ENCODE measurements at places on chromosomes 16 and 17.

- no peak for DNase-seq
Observed at GRCh38 chr17:30188211-30188939, 47.1 kb downstream of the SLC6A4 start.

- peak; percentile 81 for DNase-seq
Observed at GRCh38 chr17:43907425-43907981, at the start of gene MPP2. Gene MPP2 (minus strand): TSS chr17:43907536. CDS start chr17:43904460, 3,076 bp downstream.

DNA sequence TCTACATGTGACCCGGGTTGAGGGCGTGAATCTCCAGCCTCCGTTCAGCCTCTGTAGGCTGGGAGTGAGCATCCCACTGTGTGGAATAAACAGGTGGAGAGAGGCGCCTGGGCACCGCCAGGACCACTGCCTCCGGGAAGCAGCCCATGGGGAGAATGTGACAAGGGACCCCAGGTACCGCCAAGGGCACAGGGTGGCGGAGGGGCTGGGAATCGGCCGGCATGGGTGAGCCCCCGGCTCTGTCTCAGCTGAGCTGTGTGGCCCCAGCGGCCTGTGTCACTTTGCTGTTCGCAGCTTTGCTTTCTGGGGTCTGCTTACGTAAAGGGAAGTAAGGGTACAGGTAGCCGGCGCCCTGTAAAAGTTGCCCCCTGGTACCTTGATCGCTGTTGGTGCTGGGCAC is 11.5 kb downstream of the GSE1 start:
- no peak for DNase-seq

GRCh38 chr17:12398441-12399051 is 267.1 kb upstream of the MYOCD start:
- no peak for DNase-seq

- no peak for DNase-seq
Observed at GRCh38 chr17:79246225-79247190, 171.9 kb downstream of the ENGASE start.

DNA sequence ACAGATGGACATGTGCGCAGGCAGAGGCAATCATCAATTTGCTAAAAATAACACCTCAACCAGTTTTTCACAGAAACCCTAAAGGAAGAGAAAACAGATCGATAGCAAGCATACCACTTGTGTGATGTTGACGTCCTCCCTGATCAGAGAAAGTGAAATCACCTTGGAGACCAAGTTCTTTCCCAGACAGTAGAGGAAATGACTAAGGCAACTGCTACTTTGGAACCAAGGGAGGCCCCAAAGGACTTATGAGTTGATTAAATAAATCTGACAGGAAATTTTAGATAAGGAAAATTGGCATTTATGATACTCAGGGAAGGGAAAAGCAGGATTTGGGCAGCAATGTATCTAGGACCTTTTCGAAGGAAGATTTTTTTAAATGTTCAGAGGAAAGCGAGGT is 267.1 kb upstream of the ASIC2 start:
- DNase-seq: no peak

GRCh38 chr17:44187131-44187899 is 543 bp downstream of the TMUB2 start:
- DNase-seq: no peak
